Hippocampal formation (tissue), 2 donors: ENCODE measurements at places on chromosomes 2 and 18.

DNA sequence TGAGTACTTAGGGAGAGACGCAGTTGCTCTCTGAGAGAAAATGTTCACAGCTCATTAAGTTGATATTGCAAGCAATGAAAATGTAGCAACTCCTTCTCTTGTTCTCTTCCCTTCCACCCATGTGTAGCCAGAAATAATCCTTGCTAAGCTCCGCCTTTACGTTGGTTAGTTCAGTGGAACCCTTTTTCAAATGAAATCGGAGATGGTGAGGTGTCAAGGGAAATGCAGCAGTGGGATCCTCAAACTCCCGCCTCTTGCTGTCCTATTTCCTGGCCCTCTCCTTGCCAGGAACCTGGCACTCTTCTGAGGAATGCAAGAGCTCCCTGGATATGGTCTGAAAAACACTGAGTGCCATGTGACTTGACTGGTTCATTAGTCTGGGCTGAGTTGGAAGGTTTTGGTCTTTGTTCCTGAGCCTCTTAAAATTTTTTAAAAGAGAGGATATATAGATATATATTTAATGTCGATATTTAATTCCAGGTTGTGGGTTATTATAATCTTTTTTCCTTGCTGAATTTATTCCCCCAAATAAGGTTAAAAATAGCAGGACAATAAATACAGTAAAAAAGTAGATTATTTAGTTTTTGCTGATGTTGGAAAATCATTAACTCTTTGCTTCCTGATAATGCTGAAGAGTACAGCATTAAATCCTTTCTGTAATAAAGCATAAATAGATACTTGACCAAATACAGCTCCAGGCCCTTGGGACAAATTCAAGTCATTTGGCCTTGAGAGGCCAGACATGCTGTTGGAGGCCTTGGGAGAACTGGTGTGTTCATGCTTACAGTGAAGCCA is 116.2 kb downstream of the EML6 start:
- no peak for DNase-seq

DNA sequence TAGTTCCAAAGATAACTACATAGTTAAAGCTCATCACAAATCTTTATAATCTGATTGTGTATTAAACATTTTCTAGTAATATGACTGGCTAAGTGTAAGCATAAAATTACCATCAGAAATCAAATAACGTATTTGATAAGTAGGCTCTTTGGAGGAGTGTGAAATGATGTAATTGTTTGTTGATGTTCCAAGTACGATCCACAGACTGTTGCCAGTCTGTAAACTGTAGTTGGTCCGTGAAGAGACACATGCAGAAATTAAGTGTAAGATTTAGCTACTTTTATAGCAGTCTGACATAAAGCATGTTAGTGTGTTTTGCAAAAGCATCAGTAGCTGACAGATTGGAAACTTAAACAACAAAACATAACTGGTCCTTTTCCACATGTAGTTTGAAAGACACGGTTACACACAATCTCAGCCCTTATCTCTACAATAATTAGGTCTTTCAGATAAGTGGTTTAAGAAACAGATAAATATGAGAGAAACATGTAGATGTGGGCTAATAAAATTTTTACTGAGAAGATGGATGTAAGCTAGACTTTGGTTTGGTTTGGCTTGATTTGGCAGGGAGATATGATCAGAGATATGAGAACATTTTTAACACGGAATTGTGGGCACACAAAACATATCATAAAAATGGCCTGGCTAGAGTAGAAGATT is 115.0 kb upstream of the EPB41L5 start:
- no peak for DNase-seq

GRCh38 chr2:11419781-11420180 is 46.2 kb downstream of the E2F6 start:
- DNase-seq: no peak

DNA sequence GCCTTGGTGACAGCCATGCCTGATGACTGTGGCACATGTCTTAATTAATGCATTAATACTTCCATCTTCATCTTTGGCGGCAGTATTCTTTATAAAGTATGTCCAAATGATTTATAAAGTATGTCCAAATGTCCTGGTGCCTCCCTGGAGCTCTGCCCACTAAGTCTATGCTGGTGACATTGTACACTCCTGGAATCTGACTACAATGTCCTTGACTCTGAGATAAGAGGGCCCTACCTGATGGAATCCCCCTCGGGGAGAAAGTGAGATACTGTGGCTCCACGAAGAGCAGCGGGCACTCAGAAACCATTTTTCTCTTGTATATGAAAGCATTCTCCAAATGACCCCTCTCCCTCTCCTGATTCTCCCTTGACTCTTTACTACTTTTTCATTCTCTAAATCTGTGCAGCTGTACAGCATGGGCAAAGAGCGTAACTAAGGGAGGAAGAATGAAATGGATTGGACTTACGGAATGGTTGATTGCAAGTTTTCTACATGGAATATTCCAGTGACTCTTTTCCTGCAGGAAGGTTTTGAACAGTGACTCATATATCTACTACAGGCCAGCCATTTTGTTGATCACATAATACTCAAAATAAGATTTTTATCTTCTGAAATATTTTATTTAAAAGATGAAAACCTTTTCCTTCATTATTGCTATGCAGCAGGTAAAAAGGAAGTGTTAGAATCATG is 17.3 kb downstream of the RAB12 start:
- no peak for DNase-seq

DNA sequence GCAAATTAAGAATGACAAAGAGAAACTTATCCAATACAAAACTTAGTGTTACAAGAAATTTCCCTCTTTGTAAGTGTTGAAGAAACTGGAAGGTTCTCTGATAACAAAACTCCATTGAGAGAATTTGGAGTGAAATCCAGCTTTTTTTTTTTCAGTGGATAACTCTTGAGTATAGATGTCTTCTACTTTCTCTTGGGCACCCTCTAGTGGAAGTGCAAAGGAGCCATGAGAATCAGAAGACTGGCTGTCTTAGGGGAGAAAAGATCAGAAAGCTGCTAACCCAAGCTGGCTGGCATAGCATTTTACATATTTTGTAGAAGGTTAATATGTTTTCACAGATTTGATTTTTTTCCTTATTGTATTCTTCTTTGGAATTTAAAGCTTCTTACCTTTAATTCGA is 138.8 kb upstream of the SATB2 start:
- no peak for DNase-seq
